A549 treated with AZD2906 at 1 μM for 4 hours (cell line): ENCODE measurements at places on chromosomes 1 and 21. TPM values are rescaled to one million over a fixed set of nuclear protein-coding genes. Genes with fewer than 3 reads are reported as not detected.

The PRRX1 gene
- 0.06 TPM in 1 of 5 replicates, not detected in the others for total RNA-seq

The C1orf226 gene
- total RNA-seq = 0.79 to 1.1 TPM (median 0.86 TPM) in 5 replicates

The DIRAS3 gene
- 0.78 to 1.3 TPM (median 1.2 TPM) in 5 replicates for total RNA-seq

The TAS1R1 gene
- 0.03 TPM in 1 of 5 replicates, not detected in the others for total RNA-seq

The USP33 gene
- 14.8 to 19.6 TPM (median 17.1 TPM) in 5 replicates for total RNA-seq

The AURKAIP1 gene
- 107 to 197 TPM (median 169 TPM) in 5 replicates for total RNA-seq

The SPATA17 gene
- 2.1 to 2.6 TPM (median 2.1 TPM) in 5 replicates for total RNA-seq

The IQGAP3 gene
- total RNA-seq = 13.7 to 19.1 TPM (median 15.6 TPM) in 5 replicates

The TNFSF4 gene
- 0.05 to 0.09 TPM (median 0.07 TPM) in 5 replicates for total RNA-seq
